ENCODE measurements at places on chromosomes 2 and 18. TPM values are rescaled to one million over a fixed set of nuclear protein-coding genes. Genes with fewer than 3 reads are reported as not detected.

GRCh38 chr2:9093324-9093723 lies 89.8 kb upstream of the MBOAT2 start:
- H3K4me1 ChIP-seq = peaks cover 2% of the 10 kb centered on the region
- DNase-seq = no peak
- H3K27ac ChIP-seq = no peak overlapping the region
- no peak overlapping the region for H3K4me3 ChIP-seq

DNA sequence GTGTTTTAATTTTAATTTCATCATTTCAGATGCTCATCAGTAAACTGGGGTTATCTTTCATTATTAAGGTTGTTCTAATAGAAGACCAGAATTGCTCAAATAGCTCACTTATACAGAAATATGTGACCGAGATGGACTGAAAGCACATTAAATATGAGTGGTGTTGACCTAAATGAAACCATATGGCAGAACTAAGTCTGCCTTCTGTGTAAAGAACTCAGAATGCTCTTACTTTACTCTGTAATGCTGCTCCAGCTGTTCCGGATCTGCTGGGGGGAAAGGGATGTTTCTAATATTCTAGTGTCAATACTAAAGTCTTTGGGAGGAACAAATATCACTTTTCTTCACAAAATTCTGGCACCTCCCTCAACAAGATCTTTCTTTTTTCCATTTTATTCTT lies 131.0 kb downstream of the DPP4 start:
- no peak for DNase-seq
- H3K27ac ChIP-seq = no peak overlapping the region
- H3K4me1 ChIP-seq = peaks cover 4% of the 10 kb centered on the region
- no peaks in the 10 kb centered on the region for H3K36me3 ChIP-seq
- peaks cover 8% of the 10 kb centered on the region for H3K27me3 ChIP-seq

The SPOPL gene
- total RNA-seq = 11.3 TPM

DNA sequence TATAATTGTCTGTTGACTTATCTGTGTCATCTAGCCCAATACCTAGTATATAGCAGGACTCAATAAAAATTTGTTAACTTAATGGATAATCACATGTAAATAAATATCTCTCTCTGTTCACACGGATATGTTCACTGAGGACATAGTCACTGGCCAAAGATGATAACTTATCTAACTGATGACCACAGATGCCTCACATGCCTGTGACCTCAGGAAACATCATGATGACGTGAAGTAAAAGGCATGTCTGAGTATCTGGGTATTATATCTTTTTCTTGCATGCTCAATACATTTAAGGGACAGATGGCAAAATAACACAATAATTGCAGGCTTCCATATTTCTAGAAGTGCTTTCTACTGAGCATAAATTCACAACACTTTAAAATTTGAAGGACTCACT lies 41.4 kb upstream of the PARD3B start:
- no peak overlapping the region for H3K4me3 ChIP-seq
- no peak overlapping the region for H3K27ac ChIP-seq
- no peaks in the 10 kb centered on the region for H3K36me3 ChIP-seq
- peaks cover 7% of the 10 kb centered on the region for H3K27me3 ChIP-seq
- no peak for DNase-seq
- no peaks in the 10 kb centered on the region for H3K4me1 ChIP-seq

Data from naive thymus-derived CD8-positive, alpha-beta T cell (primary cell).